ENCODE measurements at places on chromosomes 6 and 20. TPM values are rescaled to one million over a fixed set of nuclear protein-coding genes. Genes with fewer than 3 reads are reported as not detected.

GRCh38 chr6:32369660-32370059 lies 2.0 kb downstream of the TSBP1 start:
- DNase-seq = peak; percentile 52

DNA sequence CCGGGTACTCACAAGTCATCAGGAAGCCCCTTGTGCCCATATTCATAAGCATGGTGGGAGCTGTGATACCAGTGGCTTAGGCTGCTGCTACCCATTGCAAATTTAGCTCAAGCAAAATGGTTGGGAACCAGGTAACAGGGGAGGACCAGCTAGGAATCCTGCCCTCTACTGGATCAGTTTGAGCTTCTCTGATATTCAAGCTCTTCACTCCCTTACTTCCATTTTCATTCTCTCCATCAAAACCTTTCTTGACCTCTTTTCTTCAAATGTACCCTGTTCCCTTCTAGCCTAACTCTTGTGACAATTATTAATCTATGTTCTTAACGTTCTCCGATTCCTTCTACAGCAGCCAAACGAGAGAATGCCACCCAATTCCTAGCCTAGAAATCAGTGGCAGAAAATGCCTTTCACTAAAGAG lies 9.7 kb downstream of the NOL7 start:
- DNase-seq = peak; percentile 40

DNA sequence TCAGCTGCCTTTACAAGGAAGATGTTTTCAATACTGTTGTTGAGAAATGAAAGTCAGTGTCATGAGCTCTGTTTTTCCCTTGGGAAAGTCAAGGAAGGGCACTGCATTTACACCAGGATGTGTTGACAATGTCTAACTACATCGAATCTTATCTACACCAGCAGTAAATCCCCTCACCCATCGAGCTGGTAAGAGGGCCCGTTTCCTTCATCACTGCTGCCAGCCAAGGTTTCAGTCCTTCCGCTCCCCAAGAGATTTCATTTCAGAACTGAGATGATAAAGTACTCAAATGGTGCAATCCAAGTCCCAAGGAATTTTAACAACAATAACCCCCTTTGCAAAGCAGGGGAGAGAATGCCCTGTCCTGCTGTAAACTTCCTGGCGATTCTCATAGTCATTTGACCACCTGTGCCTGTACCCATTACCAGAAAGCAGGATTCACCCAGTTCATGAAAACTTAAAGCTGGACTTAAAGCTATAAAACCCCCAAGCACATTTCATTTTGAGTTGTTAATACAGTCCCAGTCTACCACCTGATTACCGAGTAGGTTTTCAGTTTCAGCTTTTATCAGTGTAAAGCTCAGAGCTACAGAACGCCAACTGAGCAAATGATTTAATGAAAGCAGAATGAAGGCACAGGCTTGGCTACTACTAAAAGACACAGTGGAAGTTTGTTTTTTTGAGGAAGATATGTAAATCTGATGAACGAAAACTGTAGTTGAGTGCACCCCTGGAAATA lies 122.5 kb upstream of the TAB2 start:
- DNase-seq = no peak

- no peak for DNase-seq
These were observed 25.0 kb upstream of the TCP11 start for GRCh38 chr6:35166116-35166515.

Gene KIAA0408
- total RNA-seq = 1.4 TPM

Gene FRS3
- total RNA-seq = 0.66 TPM

Gene EPPIN
- total RNA-seq = not detected

Gene RBM24
- 1.0 TPM for total RNA-seq

Gene MICB
- 14.5 TPM for total RNA-seq
